ENCODE measurements at places on chromosomes 5 and 9.

GRCh38 chr5:102154291-102154690 lies 141.8 kb downstream of the SLCO4C1 start:
- DNase-seq = no peak

DNA sequence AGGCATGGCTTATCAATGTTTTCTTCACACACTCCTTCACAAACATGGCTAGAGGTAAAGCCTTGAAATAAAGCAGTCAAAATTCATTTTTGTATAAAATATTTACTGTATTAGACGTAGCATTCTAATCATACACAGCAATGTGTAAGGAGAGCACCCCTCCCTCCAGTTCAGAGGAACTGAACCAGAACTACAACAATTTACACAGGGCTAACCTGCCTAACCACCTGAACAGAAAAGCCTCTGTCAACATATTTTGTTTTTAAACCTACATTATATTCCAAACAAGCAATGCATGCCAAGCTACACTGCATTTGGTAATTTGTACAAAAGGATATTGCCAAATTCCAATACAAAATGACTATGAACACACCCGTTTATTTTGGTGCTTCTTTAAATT lies 41.6 kb downstream of the MLLT3 start:
- DNase-seq = no peak

- DNase-seq = no peak
Observed at GRCh38 chr5:146345240-146345577, 6.6 kb downstream of the POU4F3 start.

DNA sequence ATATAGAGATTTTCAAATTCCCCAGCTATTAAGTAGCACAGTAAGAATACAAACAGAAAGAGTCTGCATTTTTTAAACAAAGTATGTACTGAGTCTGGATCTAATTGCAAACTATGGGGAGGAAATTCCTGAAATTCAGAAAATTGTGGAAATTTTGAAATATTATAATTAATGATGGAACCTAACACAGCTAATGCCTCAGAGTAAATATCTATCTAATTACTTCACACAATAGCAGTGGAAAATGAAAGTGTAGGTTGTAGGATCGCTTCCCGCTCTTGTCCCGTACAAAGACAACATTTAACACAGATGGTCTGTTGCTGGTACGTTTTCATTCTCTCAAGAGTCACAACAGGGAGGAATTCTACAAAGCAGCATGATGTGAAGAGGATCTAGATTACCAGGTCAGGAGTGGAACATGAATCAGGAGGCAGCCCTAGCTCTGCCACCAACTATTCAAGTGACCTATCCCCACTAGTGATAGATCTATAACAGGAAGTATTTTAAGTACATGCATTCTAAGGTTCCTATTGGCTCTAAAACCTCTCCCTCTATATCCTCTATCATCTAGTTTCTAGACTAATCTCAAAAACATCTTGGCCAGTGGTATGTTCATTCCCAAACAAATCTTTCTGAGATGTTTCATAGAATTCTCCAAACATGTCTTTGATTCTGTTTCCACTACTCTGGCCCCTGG lies 58.9 kb upstream of the GRAMD2B start:
- DNase-seq = no peak

- no peak for DNase-seq
Observed at GRCh38 chr9:21835121-21835520, 32.7 kb downstream of the MTAP start.

Measured in NCI-H82 (cell line).